Retinal pigment epithelial cell (primary cell): ENCODE measurements at places on chromosomes 6 and 20.

DNA sequence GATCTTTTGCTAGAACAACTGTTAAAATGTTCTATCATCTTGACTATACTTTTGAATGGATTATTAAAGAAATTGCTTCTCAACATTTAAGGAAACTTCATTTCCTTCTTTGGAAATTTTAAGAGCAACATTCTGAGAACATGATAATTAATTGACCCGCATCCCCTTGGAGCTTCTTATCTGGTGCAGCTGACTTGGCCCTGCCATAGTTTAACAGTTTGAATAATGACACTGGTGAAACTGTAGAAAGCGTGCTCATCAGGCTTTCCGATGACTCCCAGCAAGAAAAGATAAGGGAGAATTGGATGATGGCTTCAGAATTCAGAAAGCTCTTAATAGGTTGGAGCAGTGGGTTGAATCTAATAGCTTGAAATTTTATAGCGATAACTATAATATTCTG, 38.1 kb downstream of the SNX9 start:
- DNase-seq, result no peak

DNA sequence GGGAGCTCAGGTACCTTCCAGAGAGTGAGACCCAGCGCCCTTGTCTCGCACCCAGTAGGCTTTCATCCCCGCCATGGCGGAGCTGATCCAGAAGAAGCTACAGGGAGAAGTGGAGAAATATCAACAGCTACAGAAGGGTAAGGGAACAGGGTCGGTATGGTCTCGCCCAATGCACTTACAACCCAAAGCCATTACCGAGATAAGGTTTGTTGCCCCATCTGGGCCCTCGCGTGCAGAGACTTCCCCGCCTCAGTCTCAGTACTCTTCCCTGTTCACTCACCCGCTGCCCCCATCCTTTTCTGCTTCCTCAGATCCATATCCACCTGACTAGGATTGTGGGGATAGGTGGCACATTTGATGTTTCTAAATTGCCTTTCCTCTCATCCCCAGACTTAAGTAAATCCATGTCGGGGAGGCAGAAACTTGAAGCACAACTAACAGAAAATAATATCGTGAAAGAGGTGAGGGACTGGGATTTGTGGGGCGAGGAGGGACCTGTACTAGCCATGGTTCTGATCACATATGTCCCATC, 449 bp downstream of the PFDN6 start:
- no peak for DNase-seq

DNA sequence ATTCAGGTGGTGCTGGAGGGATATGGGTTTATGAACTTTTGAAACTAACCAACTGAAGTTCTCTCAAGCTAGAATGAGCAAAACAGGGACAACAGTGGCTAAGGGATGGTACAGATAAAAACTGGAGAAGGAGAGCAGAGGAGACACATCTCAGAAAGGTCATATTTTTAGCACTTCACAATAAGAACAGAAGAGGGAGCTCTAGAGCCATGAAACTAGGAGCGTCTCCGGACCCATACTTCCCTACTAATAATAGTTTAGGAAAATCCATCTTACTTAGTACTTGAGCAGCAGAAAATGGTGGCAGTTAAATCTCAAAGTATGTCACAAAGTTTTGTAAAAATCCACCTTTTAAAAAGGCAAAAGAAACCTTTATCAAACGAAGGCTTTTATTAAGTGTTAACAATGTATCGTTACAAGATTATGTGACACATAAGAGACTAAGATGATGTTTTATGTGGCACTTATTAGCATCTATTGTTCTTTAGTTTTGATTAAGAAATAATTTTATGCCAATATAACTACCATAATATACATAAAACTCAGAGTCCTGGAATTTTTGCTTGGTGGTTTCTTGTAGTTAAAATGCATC, 278.6 kb downstream of the TBC1D32 start:
- DNase-seq, result no peak

DNA sequence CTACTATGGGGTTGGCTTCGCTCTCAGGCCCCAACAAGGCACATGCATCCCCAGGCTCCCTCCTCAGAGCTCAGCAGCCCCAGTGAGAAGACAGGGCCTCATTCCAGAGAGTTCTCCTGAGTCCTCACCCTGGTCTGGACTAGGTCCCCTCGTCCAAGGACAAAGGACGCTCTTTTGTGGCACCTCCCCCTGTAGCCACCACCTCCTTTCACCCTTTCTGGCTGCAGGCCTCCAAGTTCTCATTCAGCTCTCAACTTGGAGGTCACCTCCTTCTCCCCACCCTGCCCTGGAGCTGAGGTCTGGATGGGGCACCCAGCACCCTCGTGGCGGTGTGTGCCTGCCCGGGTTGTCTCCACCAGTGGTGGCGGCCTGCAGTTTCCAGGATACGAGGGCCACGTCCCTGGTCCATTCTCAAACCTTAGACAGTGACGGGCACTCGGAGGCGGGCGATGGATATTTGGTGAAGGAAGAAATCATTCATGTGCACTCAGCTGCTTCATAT, 2.5 kb downstream of the UNC93A start:
- no peak for DNase-seq

- DNase-seq, result no peak
Observed at GRCh38 chr6:37928217-37928616, 108.7 kb downstream of the ZFAND3 start.

GRCh38 chr20:46399401-46399800, 7.0 kb downstream of the ELMO2 start:
- no peak for DNase-seq

DNA sequence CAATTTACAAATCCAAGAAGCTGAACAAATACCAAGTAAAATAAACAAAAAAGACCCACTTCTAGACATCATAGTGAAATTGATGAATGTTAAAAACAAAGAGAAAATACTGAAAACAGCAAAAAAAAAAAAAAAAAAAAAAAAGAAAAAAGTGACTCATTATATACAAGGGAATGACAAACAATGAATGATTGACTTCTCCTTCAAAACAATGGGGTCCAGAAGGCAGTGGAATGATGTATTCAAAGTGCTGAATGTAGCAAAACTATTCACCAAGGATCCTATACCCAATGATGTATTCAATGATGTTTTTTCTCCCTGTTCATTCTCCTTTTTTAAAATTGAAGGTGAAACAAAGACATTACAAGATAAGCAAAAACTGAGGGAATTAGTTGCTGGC, 650.0 kb downstream of the UTRN start:
- no peak for DNase-seq

DNA sequence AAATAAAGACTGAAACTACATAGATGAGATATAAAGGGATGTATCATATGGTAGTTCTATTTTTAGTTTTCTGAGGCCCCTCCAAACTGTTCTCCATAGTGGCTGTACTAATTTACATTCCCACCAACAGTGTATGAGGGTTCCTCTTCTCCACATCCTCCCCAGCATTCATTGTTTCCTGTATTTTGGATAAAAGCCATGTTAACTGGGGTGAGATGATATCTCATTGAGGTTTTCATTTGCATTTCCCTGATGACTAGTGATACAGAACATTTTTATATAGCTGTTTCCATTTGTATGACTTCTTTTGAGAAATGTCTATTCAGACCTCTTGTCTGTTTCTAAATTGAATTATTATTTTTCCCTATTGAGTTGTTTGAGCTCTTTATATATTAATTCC, 229.3 kb downstream of the RFPL4B start:
- DNase-seq, result no peak

DNA sequence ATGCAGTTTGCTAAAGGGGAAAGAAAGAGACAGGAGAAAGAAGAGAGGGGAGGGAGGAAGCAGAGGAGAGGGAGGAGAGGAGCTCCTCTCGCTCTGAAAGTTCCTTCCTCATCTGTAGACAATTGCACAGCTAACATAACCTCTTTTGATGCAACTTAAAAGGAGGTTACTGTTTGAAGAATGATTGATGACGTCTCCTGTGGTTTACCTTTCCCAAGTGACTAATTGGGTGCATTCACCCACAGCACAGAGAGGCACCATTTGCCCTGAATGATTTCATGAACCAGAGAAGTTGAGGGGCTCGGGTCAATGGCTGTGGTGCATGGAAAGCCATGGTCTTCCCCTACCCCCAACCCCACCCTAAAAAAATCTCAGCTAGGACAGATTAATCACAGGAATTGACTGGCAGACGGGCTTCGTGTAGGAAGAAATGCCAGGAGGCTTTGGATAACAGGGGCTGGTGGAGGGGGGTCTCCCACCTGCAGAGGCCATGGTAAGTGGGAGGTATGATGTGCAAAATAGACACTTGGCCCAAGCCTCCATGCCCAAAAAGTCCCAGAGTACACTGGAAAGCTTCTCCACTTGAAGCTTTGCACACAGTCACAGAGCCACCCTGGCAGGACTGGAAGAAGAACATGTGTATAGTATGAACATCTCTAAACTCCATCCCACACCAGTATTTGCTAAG, 213.7 kb downstream of the ANKRD60 start:
- no peak for DNase-seq

DNA sequence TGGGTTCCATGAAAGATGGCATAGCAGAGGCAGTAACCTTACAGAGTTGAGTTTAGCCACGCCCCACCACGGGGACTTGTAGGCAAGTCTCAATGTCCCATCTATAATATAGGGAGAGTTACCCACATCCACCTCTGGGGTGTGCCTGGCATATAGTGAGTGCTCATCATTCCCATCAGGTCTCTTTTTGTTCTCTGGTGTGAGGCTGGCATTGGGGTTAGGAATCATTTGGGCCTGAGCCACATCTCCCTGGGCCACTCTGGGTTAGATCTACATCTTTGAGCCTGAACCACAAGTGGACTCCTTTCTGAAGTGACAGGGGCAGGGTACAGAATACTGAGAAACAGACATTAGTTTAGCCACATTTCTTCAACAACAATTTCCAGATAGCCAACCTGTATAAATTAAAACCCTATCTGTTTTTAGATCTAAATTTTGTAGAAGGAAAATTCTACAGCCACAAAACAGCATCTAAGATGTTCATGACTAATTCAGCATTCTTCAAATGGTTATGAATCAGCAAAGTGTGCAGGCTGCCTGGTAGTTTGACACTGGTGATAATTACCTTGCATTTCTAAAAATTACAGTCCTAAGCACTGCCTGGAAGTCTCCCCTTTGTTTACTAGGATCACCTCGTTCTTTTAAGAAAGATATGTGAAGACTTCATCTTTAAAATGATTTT, 20.1 kb downstream of the RNF24 start:
- peak; percentile 20 for DNase-seq

- DNase-seq, result no peak
Observed at GRCh38 chr6:161985876-161986423, 712.1 kb upstream of the AGPAT4 start.

DNA sequence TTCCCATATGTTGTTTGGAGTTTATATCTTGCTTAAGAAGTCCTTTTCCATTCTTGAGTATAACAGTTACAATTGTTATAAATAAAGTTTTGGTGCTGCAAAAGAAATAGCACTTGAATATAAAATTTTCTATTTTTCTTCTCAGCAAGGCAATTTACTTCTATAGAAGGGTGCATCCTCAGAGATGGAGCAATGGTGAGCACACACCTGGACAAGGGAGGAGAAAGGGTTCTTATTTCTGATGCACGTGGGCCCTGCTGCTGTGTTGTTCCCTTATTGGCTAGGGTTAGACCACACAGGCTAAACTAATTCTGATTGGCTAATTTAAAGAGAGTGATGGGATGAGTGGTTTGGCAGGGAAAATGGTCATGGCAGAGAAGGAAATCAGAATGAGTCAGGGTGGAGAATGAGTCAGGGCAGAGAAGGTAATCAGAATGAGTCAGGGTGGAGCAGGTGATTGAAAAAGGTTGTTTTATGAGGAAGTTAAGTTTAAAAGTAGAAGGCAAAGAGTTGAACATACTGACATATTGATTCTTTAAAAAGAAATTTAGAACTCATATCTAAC, 38.0 kb downstream of the CST8 start:
- no peak for DNase-seq

GRCh38 chr6:146813554-146813953, 214.8 kb downstream of the ADGB start:
- no peak for DNase-seq

DNA sequence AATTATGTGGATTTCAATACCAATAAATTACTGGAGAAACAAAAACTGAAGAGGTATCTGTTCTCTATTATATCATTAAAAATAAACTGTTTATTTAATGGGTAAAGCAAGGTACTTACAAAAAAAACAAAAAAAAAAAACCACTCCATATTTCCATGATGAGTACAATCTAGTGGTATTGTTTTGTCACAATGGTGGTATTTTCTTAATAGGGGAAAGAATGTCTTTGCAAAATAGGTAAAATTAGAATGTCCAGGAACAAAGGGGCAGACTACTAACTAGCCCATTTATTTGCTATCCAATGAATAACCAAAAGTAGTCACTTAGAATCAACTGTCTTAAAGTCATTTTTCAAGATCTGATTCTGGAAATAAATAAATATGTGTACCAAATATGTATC, 92.0 kb downstream of the ARHGAP18 start:
- no peak for DNase-seq

DNA sequence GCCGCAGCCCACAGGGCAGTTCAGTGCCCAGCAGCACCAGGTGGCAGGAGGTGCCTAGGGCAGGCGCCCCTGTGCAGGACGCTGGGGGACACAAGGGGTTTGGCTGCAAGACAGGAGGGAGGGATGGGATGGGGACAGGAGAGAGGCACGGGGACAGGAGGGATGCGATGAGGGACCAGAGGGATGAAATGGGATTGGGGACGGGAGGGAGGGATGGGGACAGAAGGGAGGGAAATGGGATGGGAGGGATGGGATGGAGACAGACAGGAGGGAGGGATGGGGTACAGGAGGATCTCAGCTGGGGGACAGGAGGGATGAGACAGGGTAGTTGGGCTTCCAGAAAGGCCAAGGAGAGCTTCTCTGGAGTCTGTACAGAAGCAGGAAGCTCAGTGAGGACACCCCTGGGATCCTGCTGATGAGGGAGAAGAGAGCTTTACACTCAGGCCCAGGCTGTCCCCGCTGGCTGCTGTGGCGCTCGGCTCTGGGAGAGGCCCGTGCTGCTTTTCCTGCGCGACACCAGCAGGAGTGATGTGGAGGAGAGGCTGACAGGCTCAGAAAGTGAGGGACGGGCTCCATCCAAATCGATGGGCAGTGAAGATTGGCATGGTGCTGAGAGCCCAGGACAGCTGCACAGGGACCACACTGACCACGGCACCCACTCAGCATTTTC, 400.8 kb downstream of the SMOC2 start:
- no peak for DNase-seq

- no peak for DNase-seq
Observed at GRCh38 chr6:18472941-18473340, 85.8 kb downstream of the RNF144B start.

GRCh38 chr6:121765060-121765459, 329.6 kb downstream of the GJA1 start:
- no peak for DNase-seq

DNA sequence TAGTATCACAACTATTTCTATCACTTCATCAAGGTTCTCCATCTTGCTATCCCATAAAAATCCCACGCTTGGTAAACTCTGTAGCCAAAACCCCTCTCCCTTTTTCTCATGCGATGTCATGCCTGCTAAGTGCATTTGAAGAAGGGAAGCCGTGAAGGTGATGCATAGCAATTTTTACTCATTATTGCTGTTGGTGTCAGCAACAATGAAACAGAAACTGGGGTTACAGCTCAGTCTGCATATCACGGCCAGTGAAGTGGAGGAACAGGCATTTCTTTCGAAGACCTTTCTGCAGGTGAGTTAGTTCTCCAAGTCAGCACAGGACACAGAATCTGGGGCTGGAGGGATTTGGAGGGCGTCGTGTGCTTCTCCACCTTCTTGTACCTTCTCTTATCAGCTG, 5.8 kb downstream of the UNC93A start:
- no peak for DNase-seq
